ENCODE measurements at places on chromosomes 5 and 9. TPM values are rescaled to one million over a fixed set of nuclear protein-coding genes. Genes with fewer than 3 reads are reported as not detected.

The CDC20B gene
- total RNA-seq: 1.6 TPM

The SPINK6 gene
- total RNA-seq: not detected

The IL13 gene
- total RNA-seq: not detected

The CCDC152 gene
- total RNA-seq: 14.1 TPM

The MRPS27 gene
- 72.2 TPM for total RNA-seq

The PIP5K1B gene
- total RNA-seq: 7.6 TPM

The SHISAL2B gene
- 0.92 TPM for total RNA-seq

The QSOX2 gene
- 10.8 TPM for total RNA-seq

The NFIB gene
- 67.6 TPM for total RNA-seq

The BTNL9 gene
- 4.2 TPM for total RNA-seq

The ZNG1C gene
- total RNA-seq: 38.1 TPM

The TSSK1B gene
- total RNA-seq: not detected

The FGF1 gene
- 22.4 TPM for total RNA-seq

The ANKRD18B gene
- 5.5 TPM for total RNA-seq

The CD14 gene
- 12.9 TPM for total RNA-seq

The CHSY3 gene
- 18.9 TPM for total RNA-seq

The NR5A1 gene
- total RNA-seq: 0.69 TPM

The RGS7BP gene
- 21.2 TPM for total RNA-seq

The SHOC1 gene
- total RNA-seq: not detected

The ITK gene
- 0.23 TPM for total RNA-seq

The CBY3 gene
- 0.46 TPM for total RNA-seq
